ENCODE measurements at places on chromosomes 5 and 9.
A peak's percentile ranks its signal among the peaks of the same experiment; 100 is the strongest.

GRCh38 chr9:109282302-109282701 is 38.6 kb downstream of the EPB41L4B start:
- DNase-seq: no peak

DNA sequence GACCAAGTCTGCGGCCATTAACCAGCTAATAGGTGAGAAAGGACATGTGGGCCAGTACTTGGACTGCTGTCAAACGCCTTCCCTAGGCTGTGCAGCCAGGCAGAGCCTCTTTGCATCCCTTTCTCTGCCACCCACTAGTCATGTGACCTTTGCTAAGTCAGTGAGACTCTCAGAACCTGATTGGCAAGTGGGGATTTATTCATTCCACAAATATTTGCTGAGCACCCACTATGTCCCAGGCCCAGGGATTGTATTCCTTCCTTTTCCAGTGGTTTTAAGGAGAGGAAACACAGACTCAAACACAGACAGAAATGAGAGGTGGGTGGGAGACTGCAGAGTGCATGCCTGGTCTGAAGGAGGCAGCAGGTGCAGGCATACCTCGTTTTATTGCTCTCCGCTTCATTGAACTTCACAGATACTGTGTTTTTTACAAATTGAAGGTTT is 71.6 kb upstream of the GALNT10 start:
- no peak for DNase-seq

GRCh38 chr9:27157736-27158135 is 48.7 kb downstream of the TEK start:
- no peak for DNase-seq

DNA sequence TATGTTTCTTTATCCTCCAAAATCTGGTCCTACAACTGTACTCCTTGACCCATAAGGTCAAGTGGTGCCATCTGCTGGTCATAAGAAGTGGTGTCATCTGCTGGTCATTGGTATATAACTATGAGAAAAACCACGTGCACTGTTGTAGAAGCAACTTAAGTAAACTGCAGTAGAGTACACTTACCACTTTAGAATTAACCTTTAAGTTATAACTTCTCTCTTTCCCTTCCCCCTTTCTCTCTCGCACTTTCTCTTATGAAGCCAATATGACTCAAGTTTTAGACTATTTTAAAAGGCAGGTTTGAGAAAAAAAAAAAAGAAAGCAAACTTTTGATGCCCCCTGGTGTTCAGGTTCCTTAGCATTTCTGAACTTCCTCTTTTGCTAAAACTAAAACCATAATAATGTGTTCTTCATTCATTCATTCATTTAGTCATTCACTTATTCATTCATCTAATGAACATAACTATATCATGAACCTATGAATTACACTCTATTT is 12.8 kb upstream of the MTAP start:
- DNase-seq: no peak

DNA sequence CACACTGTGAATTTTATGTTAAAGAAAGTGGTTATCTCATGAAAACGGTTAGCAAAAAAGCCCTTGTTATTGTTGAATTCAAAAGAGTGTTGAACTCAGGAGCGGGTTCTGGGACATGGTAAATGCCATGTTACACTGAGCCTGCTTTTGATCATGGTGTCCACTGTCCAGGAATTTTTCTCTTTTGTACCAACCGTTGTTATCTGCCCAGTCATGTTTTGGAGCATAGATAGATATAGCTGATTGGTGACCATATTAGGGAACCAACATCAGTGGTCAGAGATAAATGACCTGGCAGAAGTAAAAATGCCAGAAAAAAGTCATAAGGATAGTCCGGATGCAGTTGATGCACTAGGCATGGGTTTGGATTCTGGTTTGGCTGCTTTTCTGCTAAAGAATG is 29.3 kb downstream of the DOCK2 start:
- DNase-seq: no peak

DNA sequence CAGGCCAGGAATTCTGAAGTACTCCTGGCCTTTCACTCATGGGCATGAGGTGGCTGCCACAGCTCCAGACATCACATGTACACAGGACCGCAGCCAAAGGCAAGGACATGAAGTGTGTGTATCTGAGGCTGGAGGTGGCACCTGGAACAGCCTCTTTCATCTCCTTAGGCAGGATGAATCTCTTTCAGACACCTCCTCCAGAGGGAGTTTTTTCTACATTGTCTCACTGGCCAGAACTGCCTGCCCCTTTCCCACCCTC is 142.8 kb downstream of the BARX1 start:
- no peak for DNase-seq

GRCh38 chr5:44278469-44278868 is 110.8 kb downstream of the FGF10 start:
- no peak for DNase-seq

GRCh38 chr5:154296525-154297159 is 106.1 kb downstream of the GALNT10 start:
- no peak for DNase-seq

GRCh38 chr5:77356740-77357139 is 135.4 kb downstream of the WDR41 start:
- DNase-seq: no peak

- DNase-seq: no peak
These were observed 28.8 kb upstream of the DMAC1 start for GRCh38 chr9:7828334-7828733.

DNA sequence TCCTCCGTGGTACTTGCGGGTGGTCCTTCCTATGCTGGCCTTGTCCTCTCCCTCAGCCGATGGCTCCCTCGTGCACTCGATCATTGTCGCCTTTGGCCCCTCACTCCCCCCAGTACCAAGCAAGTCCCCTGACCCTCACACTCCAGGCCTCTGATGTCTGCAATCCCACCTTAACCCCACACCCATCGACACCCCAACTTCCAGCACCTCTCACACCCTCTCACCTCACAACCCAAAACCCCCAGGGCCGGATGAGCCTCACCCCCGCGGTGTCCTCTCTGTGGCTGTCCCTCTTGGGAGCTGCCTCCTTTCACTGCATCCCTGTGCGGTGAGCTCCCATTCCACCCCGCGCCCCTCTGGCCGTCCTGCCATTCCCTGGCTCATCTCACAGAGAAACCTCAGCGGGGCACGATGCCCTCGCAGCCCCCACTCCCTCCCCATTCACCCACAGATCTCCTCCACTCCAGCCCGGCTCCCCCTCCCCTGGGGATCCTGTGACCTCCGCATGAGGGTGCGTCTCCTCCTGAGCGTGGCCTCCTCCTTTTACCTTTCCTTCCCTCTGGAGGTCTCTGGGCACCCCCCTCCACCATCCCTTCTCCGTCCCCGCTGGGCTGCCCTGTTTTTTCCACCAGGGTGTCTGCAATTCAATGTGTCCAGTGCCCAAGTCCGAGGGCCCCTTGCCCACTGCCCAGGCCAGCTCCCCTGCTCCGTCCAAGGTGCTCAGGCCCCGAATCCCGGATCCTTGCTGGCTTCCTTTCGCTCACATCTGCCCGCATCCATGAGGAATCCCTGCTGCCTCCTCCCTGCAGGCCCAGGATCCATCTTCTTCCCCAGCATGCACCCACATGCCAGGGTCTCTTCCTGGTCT is 15.8 kb upstream of the RNU6ATAC start:
- peak; percentile 6 for DNase-seq

- no peak for DNase-seq
These were observed 515 bp upstream of the AGPAT2 start for GRCh38 chr9:136687721-136688223.

- no peak for DNase-seq
These were observed 21.1 kb upstream of the SPTLC1 start for GRCh38 chr9:92136184-92136858.

DNA sequence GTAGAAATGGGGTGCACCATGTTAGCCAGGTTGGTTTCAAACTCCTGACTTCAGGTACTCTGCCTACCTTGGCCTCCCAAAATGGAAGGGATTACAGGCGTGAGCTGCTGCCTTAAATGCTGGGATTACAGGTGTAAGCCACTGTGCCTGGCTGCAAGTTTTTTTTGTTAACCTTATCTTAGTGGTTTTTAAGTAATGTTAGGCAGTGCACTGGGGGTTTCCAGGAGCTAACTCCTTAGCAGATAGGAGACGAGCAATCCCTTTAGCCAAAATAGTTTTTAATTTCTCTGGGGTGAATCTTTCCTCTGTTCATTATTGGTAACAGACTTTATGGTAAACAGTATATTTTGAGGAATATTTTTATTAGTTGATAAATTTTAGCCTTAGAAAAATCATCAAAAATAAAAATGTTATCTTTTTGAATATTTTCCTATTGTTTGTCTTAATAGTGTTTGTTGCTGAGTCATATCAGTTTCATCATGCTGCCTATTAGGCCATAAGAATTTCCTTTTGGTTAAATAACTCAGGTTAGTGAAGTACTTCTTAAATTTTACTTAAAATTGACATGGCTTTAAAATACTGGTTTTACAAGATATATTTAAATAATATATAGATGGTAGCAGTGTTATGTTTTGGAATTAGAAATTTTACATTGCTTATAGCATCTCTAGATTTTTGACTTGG is 37.9 kb downstream of the LMNB1 start:
- DNase-seq: no peak

DNA sequence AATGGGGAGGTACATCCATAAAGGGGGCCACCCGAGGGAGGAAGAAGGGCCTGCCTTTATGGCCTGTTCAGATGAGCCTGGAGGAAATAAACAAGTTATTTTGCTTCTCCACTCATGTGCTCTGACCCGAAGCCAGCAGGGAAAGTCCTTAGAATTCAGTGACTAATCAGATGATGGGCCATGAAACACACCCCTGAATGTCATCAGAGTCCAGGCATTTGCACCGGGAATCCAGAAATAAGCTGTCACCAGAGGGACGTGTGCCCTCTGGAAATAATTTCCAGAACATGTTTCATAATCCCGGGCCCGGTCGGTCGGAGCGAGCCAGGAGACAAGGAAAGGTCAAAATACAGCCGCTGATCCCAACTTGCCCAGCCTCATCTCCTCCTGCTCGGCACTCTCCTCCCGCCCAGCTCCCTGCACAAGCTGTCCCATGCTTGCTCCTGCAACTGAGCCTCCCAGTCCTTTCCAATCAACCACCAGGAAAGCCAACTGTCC is 73.6 kb upstream of the ZNF622 start:
- DNase-seq: no peak

GRCh38 chr5:141958113-141958512 is at the start of gene PCDH12:
PCDH12 (minus strand) TSS chr5:141958202; CDS start chr5:141957851, 351 bp downstream.
- DNase-seq: no peak

DNA sequence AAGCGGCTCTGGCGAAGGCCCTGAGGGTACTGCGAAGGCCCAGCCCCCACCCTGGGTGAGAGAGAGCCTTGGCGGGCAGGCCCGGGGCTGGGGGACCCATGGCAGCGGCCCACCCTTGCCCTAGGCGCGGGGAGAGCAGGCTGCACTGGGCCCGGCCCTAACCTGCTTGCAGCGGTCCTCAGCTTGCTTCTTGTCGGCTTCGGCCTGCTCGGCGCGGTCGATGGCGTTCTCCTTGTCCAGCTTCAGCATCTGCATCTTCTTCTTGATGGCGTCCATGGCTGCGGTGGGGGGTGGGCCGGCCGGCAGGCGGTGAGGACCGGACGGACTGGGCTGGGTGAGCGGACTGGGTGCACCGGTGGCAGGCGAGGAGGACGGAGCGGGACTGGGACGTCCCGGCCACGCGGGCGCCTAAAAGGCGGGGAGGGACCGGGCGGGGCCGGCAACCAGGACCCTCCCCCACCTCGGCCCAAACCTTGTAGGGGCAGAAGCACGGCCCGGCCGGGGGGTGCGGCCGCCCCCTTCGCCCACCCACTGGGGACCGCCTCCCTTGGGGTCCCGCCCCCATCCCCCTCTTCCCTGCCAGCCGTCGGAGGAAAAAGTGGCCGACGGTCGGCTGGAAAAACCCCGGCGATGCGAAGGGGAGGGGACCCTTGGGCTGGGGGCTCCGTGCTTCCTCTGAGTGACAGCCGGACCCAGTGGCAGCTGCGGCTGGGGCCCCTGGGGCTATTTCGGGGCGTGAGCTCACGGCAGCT is at the start of gene TPM2:
TPM2 (minus strand) TSS at position 384 of the 752 bp plus-strand sequence; CDS start at position 276, 108 bp downstream.
- DNase-seq: no peak

- no peak for DNase-seq
These were observed 652.3 kb upstream of the FTMT start for GRCh38 chr5:121199216-121199999.

- DNase-seq: no peak
These were observed 855 bp upstream of the ARHGAP26 start for GRCh38 chr5:142769251-142769792.

- no peak for DNase-seq
These were observed 703.9 kb downstream of the BRINP1 start for GRCh38 chr9:118665226-118665919.

DNA sequence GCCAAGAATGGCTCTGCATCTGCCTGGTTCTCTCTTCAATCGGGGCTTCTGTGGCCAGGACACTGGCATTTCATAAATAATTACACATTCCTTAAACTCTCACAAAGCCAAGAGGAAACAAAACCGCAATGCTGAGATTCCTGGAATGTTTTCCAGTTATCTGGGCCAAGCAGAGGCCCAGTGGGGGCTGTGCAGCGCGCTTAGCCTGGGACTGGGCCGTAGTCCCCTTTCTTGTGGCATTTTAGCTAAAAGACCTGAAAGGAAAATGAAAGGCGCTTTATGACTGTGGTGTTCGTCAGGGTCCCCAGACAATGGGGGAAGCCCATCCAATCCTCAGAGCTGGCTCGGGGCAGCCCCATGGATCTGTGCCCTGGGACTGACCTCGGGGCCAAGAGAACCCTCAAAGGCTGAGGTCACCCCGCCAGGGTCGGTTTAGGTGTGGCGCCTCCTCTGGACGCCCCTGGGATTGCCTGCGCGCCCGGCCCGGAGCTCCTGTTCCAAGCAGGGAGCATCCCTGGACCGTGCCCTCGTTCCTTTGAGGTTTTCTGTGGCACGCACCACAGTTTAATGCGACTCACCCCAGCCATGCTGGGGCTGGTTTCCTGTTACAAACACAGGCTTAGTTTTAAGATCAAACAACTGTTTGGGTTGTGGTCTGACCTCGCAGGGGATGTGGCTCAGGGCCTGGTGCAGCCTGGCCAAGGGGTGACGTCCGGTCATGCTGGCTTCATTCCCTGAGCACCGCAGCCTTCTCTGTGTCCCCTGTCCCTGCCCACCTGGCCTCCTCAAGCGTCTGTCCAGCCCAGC is 51.5 kb upstream of the NKD2 start:
- DNase-seq: no peak

- no peak for DNase-seq
These were observed 464.9 kb downstream of the TLE1 start for GRCh38 chr9:81224166-81225081.

DNA sequence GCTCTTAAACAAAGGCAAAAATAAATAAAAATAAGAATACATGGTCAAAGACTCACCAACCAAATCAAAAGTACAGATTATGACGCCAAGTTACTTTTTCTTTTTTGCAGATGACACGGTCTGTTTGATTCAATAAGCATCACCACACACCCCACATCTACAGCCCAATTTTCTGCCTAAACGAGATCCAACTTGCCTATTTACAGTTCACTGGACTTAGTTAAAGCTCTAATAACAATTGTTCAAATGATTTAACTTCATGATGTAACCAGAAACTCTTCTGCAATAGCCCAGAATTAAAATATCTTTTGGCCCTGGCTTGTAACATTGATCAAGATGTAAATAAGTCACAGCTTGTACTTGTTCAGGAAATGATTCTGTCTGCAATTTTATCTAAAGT is 590.3 kb upstream of the C9orf72 start:
- DNase-seq: no peak
